ENCODE measurements at places on chromosomes 5 and 9.

GRCh38 chr5:63473335-63473967 is 488.8 kb downstream of the HTR1A start:
- no peak for DNase-seq

GRCh38 chr5:115842089-115842935 is 577 bp downstream of the AP3S1 start:
- DNase-seq: no peak

GRCh38 chr5:74916831-74917710 is 50.9 kb upstream of the FAM169A start:
- no peak for DNase-seq

GRCh38 chr9:102867488-102867887 is 127.6 kb upstream of the CYLC2 start:
- no peak for DNase-seq

DNA sequence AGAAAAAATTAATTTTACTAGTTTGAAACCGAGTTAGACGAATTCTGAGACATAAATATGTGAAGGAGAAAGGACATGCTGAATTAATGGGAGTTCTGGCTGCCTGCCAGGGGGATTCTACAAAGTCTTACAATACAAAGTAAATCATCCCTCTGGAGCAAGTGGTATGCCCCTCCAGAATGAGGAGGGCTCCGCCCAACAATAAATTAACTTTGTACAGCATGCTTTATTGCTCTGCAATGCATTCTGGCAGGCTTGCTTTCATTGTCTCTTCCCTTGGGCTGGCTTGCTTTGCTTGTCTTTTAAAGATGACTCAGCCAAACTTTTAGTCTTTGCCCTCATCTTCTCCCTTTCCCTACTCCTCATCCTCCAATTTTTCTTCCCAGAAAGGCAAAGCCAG is 11.7 kb upstream of the PCDHB1 start:
- DNase-seq: no peak

DNA sequence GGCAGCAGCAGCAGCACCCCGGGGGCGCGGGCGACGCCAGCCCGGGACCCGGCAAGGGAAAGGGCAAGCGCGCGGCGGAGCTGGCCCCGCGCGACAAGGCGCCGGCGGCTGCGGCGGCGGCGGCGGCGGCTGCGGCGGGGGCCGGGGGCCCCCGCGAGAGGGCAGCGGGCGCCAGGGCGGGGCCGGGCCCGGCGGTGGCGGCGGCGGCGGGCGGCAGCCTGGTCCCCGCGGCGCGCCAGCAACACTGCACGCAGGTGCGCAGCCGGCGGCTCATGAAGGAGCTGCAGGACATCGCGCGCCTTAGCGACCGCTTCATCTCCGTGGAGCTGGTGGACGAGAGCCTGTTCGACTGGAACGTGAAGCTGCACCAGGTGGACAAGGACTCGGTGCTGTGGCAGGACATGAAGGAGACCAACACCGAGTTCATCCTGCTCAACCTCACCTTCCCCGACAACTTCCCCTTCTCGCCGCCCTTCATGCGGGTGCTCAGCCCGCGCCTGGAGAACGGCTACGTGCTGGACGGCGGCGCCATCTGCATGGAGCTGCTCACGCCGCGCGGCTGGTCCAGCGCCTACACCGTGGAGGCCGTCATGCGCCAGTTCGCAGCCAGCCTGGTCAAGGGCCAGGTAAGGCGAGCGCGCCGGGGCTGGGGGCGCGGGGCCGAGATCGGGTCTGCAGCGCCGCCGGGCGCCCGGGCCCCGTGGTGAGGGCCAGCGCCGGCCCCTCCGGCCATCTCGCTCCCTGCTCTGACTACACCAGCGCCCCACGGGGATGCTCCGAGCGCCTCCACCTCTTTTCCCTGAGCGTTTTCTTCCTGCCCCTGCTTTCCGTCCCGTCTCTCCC is at the start of gene UBE2QL1:
Gene UBE2QL1 (plus strand): TSS at position 238 of the 843 bp plus-strand sequence. CDS start 35 bp downstream, at position 273.
- DNase-seq: no peak

- DNase-seq: no peak
Measured at GRCh38 chr9:69307446-69308205, 17.4 kb upstream of the ENTREP1 start.

GRCh38 chr5:159337016-159337955 is 7.0 kb upstream of the IL12B start:
- peak; percentile 9 for DNase-seq

GRCh38 chr9:101751895-101752294 is 13.4 kb upstream of the GRIN3A start:
- no peak for DNase-seq

DNA sequence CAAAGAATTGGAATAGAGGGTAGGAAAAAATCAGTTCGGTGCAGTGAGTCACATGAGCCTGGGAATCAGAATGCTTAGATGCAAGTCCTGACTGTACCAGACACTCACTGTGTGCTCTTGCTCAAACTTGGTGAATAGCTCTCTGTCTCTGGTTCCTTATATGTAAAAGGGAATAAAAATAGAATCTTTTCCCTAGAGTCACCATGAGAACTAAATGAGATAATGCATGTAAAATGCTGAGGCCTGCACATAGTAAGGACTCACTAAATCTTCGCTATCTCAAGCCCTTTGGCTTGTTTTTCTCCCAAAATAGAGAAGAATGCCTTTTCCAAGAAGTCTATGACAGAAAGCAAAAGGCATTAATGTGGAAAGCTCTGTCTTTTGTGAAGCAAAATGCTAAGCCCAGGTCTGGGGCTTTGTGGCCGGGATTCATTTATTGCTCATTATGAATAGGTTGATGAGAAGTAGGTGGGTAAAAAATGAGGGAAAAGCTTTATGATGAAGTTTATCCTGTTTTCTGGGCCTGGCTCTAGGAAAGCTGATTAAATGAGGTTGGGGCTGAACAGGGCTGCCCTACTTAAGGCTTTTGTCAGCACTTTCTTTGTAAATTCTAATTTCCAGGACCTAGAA is 483.3 kb downstream of the DMAC1 start:
- no peak for DNase-seq

GRCh38 chr5:12169536-12169935 is 265.3 kb upstream of the CTNND2 start:
- DNase-seq: no peak

- DNase-seq: no peak
Measured at GRCh38 chr5:149466457-149466972, 84.7 kb downstream of the CSNK1A1 start.

DNA sequence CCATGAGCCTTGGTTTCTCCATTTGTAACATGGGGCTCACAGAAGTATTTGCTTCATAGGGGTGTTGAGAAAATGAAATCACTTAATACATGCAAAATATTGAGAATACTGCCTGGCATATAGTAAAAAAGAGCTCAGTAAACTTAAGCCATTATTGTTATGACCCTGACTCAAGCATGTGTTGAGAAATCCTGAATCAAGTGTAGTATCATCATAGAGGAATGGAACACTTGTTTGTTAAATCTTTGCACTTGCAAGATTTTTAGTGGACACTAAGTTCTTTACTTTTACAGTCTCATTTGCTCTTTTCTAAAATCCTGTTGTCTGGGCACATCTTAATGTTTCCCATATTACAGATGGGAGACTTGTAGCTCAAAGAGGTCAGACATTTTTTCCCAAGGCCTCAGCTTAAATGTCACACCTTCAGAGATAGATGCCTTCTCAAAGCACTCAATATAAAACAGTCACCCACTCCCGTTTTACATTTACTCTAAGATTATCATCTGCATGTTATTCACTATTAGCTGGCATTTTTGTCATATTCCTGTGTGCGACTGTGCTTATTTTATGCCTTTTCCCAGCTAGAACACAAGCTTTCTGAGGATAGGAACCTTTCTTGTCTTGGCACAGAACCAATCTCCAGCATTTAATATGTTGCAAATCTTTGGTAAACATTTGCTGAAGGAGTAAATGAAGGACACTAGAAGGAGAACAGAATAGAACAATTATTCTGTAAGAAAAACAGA is 250.0 kb upstream of the TNC start:
- no peak for DNase-seq

- DNase-seq: no peak
Measured at GRCh38 chr9:91176426-91176825, 185.3 kb downstream of the AUH start.

- DNase-seq: no peak
Measured at GRCh38 chr5:96326902-96327301, 106.1 kb downstream of the PCSK1 start.

GRCh38 chr5:106862450-106863193 is 808.1 kb downstream of the EFNA5 start:
- DNase-seq: no peak

DNA sequence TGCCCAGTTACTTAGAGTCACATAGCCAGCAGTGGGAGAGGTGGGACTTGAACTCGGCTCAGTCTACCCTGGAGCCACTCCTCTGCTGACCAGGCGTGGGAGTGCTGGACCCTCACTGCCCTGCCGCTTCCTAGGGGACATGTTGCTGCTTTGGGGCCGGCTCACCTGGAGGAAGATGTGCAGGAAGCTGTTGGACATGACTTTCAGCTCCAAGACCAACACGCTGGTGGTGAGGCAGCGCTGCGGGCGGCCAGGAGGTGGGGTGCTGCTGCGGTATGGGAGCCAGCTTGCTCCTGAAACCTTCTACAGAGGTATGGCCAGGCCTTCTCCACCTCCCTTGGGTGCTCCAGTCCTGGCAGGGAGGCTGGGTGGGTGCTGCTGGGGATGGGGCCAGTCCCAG is 3.4 kb upstream of the CACFD1 start:
- no peak for DNase-seq

DNA sequence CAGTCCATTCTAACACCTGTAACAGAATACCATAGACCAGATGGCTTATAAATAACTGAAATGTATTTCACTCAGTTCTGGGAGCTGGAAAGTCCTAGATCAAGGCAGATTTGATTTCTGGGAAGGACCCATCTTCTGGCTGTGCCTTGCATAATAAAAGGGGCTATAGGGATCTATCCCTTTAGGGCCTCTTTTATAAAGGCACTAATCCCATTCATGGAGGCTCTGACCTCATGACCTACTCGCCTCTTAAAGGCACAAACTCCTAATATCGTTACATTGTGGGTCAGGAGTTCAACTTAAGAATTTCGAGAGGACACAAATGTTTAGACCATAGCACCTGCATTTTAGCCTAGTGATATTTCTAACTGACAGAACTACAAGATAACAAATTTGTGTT is 619.0 kb downstream of the CDH18 start:
- DNase-seq: no peak

DNA sequence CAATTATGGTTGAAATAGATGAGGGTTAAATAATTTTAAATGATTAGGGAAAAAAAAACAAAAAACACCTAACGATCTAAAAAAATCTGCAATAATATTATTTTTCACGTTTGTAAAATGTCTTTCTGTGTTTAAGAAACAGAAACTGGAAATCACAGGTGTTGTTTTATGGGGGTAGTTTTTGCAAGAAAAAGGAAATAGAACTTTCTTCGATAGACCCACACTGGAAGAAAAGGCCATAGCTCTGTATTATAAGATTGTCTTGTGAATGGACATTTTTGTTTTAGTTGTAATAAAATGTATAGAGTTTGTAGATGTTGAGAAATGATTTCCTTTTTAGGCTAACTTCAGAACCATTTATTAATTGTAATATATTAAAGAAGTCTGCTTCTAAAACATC is 5.5 kb downstream of the CSNK1G3 start:
- no peak for DNase-seq

DNA sequence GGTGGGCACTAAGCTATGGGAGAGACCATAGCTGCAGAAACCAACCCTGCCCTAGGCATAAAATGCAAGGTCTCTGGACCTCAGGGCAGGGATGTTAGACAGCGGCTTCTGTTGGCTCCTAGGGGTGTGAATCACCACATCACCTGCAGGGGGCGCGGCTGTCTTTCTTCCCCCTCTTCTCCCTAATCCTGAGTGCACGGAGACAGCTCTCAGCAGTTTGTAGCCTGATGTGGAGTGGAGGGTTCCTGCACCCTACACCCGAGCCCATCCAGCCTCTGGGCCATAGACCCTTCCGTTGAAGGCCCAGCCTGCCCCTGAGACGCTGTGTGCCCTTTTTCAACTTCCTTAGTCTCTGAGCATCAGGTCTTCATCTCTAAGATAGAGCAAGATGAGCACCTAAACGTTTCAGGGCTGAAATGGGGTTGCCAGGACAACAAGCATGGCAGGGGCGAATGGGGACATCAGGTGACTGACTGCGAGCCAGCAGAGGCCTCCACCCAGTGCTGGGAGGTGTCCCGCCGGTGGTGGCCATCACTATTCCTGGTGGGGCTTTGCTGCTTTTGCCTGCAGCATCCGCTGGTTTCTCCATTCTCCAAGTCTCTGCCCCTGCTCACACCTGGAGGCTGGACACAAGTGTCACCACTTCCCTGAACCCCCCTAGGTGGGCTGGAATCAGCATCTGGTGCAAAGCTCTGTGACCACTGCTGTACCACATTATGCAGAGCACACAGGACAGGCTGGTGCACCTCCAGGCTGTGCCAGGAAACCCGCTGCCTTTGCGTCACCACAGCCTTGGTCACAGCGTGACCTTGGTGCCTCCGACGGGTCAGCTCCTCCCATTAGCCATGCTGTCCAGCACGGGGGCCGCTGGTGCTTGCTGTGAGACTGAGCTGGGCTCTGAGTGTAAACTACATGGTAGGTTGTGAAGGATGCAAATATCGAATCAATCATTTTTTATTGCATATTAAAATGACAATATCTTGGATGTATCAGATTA is 2.5 kb upstream of the SEC16A start:
- peak; percentile 80 for DNase-seq

DNA sequence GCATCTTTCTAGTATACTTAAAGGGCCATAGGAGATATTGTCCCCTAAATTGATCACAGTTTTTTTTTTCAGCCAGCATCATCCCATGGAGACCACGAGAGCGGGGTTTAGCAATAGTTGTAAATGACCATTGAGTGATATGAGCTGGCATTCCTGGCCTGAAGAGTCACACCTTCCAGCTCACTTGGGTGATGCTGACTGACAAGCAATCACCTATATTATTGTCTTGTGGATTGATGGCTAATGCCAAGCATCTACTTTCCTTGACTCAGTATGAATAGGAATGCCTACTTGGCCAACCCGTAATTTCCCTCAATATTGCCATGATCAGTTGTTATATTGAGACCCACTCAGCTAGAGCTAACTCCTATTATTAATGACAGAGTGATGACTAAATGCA is 70.5 kb downstream of the ADAMTSL1 start:
- no peak for DNase-seq

GRCh38 chr9:92196909-92197308 is 81.7 kb upstream of the SPTLC1 start:
- no peak for DNase-seq

DNA sequence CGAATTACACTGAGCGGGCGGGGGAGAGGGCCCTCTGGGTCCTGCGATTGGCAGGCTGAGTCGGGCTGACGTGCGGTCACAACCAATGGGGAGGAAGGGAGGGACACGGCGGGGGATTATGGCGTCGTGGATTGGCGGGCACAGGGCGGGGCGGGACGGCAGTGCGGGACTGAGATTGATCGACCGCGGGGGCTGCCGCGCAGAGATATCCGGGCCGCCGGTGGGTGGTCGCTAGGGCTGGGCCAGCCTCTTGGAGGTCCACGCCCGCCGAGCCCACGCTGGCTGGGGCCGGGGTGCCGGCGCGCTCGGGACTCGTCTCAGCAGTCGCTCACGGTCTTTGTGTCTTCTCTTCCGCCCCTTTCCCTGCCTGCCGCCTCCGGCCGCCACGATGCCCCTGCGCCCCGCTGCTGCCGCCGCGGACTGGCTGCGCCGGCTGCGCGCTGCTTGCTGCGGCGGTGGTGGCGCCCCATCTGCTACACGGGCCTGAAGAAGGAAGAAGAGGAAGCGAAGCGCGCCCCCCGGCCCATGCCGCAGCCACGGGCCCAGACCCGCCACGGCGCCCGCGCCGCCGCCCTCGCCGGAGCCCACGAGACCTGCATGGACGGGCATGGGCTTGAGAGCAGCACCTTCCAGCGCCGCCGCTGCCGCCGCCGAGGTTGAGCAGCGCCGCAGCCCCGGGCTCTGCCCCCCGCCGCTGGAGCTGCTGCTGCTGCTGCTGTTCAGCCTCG is at the start of gene RGMB:
Gene RGMB (plus strand): TSS at position 200 of the 728 bp plus-strand sequence. CDS start 408 bp downstream, at position 608.
- peak; percentile 83 for DNase-seq

GRCh38 chr5:62886603-62887315 is 308.1 kb downstream of the LRRC70 start:
- no peak for DNase-seq

Data from stimulated activated CD4-positive, alpha-beta T cell treated with anti-CD3 and anti-CD28 coated beads, Interleukin-1b, Interleukin-23, amount 100 ng/mL, for 4 hours (primary cell).